T-helper 17 cell (primary cell): ENCODE measurements at places on chromosomes 1 and 21.

GRCh38 chr1:119674835-119675289 lies 26.8 kb upstream of the ZNF697 start:
- peaks cover 4% of the 10 kb centered on the region for H3K4me1 ChIP-seq
- DNase-seq, result no peak
- peaks cover 58% of the 10 kb centered on the region for H3K27me3 ChIP-seq
- no peak overlapping the region for H3K4me3 ChIP-seq
- H3K36me3 ChIP-seq, result peaks cover 2% of the 10 kb centered on the region

GRCh38 chr1:195738966-195739650 lies 869.1 kb downstream of the KCNT2 start:
- H3K36me3 ChIP-seq, result no peaks in the 10 kb centered on the region
- no peaks in the 10 kb centered on the region for H3K4me1 ChIP-seq
- no peaks in the 10 kb centered on the region for H3K27me3 ChIP-seq
- H3K4me3 ChIP-seq, result no peak overlapping the region
- no peak for DNase-seq

DNA sequence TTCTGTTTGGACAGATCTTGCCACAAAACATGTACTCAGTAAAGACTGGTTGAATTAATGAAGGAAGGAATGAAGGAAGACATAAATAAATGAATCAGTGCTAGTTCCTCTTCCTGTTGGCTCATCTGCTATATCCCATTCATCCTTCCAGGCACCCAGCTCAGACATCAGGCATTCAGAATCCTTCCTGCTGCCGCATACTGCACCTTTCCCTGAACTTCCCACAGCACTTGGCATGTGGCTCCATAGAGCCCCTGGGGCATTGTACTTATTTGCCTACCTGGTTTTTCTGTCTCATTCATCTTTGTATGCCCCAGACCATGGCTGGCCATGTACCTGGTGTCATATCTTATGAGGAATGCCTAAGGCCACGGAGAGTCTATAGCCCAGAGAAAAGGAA lies 34.4 kb upstream of the ZNF648 start:
- no peak overlapping the region for H3K4me3 ChIP-seq
- peaks cover 6% of the 10 kb centered on the region for H3K4me1 ChIP-seq
- no peak overlapping the region for H3K27ac ChIP-seq

GRCh38 chr1:96075704-96076455 lies 645.7 kb upstream of the PTBP2 start:
- no peaks in the 10 kb centered on the region for H3K4me1 ChIP-seq
- no peak for DNase-seq
- H3K4me3 ChIP-seq, result no peak overlapping the region
- no peak overlapping the region for H3K27ac ChIP-seq

DNA sequence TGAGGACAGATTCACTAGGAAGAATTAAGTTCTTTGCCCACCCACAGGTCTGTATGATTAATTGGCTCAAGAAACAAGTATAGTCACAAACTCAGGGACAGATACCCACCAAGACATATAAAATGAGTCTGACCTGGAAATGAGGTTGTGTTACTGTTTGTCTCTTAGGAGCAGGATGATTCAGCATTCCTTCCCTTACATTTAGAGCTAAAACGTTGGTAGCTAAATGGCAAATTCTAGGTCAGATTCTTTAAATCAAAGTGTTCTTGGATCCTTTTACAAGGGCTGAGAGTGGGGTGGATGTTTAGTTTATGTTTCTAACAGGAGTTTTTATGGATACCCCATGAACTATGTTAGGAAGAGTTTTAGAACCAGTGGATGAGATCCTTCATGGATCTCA lies 4.7 kb downstream of the RIMKLA start:
- no peaks in the 10 kb centered on the region for H3K4me1 ChIP-seq
- H3K27ac ChIP-seq, result no peak overlapping the region
- no peak overlapping the region for H3K4me3 ChIP-seq
- H3K36me3 ChIP-seq, result peaks cover 3% of the 10 kb centered on the region
- no peak for DNase-seq

DNA sequence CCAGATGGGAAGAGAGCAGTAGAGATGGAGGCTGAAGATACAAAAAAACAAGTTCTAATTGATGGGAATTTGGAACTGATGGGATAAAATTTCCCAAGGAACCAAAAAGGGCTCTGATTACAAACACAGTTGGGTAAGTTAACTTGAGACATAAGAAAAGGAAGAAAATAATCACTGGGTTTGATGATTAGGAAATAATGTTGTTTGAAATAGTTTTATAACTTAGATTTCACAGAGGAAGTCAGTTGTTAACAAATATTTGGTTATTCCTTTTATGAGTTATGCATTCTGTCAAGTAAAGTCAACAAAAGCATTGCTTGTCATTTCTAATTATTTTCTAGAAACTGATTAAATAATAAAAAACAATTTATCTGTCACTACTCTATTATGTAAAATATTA lies 20.4 kb upstream of the SUCO start:
- no peak overlapping the region for H3K4me3 ChIP-seq
- DNase-seq, result no peak
- H3K27me3 ChIP-seq, result peaks cover 12% of the 10 kb centered on the region
- H3K4me1 ChIP-seq, result no peaks in the 10 kb centered on the region
- no peaks in the 10 kb centered on the region for H3K36me3 ChIP-seq

DNA sequence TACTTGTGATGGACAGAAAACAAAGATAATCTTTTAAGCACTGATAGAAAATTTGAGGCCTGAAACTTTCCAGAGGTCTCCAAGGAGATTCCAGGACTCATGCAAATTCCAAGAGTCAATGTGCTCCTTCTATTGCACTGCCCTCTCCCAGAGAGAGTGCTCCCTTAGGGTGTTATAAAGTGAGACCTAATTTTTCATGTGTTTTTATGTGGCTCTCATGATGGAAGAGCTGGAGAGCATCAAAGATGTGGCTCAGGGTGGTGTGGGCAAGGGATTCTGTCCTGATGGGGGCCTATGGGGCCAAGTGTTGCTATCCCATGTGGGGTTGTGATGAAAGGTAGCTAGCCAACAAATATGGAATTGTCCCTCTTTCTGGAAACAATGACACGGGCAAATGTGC lies 101.3 kb downstream of the PRRX1 start:
- H3K36me3 ChIP-seq, result no peaks in the 10 kb centered on the region
- H3K4me3 ChIP-seq, result no peak overlapping the region
- no peak for DNase-seq
- H3K27me3 ChIP-seq, result no peaks in the 10 kb centered on the region

DNA sequence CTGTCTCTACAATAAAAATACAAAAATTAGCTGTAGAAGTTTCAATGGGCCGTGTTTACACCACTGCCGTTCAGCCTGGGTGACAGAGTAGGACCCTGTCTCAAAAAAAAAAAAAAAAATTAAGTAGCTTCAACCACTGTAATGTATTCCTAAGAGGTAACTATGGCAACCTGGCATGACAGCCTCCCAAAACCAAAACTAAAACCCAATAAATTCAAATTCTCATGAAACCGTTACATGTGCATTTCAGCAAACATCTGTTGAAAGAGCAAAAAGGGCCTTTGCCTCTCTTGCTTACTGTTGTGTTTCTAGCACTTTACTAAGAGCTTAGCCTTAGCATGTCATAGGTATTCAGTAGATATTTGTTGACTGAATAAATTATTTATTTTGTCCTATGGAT lies 33.5 kb downstream of the ODR4 start:
- H3K36me3 ChIP-seq, result peaks cover 6% of the 10 kb centered on the region
- no peak for DNase-seq
- no peaks in the 10 kb centered on the region for H3K4me1 ChIP-seq

DNA sequence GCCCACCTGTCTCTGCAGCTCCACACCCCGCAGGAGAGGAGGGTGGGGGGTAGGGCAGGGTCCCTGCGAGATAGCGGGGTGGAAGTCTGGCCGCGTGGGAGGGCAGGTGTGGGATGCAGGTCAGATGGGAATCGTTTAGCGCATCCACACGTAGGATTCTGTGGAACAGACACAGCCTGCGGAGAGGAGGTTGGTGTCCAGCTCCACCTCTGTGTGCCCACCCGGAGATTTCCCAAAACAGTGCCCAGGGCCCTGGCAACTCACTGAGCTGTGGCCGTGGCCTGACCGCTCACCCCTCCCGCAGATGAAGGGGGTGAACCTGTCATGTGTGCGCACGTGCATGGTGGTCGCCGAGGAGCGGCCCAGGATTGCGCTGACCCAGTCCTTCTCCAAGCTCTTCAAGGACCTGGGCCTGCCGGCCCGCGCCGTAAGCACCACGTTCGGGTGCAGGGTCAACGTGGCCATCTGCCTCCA lies 46.9 kb downstream of the S100B start:
- peak overlapping the region; percentile 99 for H3K27ac ChIP-seq
- H3K4me3 ChIP-seq, result no peak overlapping the region
- peaks cover 9% of the 10 kb centered on the region for H3K36me3 ChIP-seq
- DNase-seq, result no peak

DNA sequence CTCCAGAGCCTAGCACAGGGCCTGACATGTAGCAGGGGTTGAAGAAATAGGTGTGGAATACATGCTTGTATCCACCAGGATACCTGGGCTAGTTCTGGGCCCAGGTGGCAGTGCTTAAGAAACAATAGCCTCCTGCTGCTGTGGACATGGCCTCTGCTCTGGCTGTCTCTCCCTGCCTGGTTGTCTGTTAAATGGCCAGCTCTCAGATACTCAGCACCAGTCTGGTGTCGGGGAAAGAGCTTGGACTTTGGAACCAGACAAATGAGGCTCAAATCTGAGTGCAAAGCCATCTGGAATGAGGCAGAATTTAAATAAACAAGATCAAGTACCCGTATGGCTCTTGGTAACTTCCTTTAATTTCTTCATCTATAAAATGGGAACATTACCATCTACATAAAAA lies 31.5 kb downstream of the SESN2 start:
- no peak overlapping the region for H3K4me3 ChIP-seq
- peaks cover under 1% of the 10 kb centered on the region for H3K27me3 ChIP-seq
- no peak overlapping the region for H3K27ac ChIP-seq
- no peaks in the 10 kb centered on the region for H3K36me3 ChIP-seq
- peaks cover 4% of the 10 kb centered on the region for H3K4me1 ChIP-seq
- no peak for DNase-seq

GRCh38 chr1:160520582-160520981 lies 2.5 kb downstream of the SLAMF6 start:
- H3K4me3 ChIP-seq, result peak overlapping the region; percentile 94
- H3K27ac ChIP-seq, result peak overlapping the region; percentile 97
- no peak for DNase-seq
- peaks cover 65% of the 10 kb centered on the region for H3K4me1 ChIP-seq

DNA sequence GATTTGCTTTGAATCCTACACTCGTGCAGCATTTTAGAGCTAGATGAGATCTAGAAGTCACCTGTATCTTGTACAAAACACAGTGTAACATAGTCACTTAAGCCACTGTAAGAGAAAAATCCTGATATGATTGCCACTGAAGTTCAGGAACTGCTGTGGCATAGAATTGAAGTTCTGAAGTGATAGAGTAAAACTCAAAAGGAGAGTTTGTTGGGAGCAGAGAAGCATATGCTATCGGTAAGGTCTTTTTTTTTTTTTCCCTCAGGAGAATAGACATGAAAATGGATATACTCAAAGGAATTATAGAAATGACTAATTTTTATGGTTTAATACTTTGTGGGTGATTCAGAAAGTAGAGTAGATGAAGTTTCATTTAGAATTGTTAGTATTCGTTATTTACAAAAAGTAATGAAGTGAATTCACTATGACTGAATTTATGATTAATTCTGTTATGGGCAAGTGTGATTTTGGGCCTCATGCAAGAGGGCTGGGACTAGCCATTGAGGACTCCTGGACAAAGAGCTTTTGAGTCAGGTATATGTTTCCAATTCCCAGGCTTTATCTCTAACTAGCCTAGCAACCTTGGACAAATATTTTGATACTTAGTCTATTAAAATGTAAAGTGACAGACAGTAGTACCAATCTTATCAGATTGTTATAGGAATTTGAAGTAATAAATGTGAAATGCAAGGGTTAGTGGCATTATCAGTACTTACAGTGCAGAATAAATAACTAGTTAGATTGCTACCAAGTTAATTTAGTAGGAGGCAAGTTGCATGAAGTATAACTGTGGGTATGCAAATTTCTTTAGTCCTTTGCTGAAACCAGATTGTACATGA lies 3.1 kb downstream of the KCTD3 start:
- H3K27ac ChIP-seq, result no peak overlapping the region
- peaks cover 2% of the 10 kb centered on the region for H3K36me3 ChIP-seq
- H3K4me3 ChIP-seq, result no peak overlapping the region
- H3K4me1 ChIP-seq, result peaks cover 14% of the 10 kb centered on the region
- no peak for DNase-seq
